ENCODE measurements at places on chromosomes 16 and 17.

DNA sequence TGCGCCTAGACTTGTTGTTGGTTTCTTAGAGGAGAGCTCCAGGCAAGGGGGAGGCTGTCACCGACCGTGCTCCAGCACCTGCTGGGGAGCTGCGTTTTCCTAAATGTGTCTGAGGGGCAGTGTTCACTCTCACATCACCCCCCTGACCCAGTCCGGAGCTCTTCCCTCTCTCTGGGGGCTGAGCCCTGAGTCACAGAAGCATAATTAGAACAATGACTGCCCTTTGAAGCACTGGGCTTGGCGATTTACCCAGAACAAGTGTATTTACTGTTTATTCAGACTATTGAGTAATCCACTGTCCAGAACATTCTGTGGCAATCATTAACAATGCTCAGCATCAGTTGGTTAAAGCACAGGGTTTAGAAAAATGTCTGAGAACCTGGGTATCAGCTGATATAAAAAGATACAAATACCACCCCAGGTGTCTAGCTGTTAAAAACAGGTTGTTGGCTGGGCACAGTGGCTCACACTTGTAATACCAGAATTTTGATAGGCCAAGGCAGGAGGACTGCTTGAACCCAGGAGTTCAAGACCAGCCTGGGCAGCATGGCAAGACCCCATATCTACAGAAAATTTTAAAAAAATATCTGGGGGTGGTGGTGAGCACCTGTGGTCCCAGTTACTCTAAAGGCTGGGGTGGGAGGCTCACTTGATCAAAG is 8.1 kb downstream of the CES4A start:
- no peak for DNase-seq

DNA sequence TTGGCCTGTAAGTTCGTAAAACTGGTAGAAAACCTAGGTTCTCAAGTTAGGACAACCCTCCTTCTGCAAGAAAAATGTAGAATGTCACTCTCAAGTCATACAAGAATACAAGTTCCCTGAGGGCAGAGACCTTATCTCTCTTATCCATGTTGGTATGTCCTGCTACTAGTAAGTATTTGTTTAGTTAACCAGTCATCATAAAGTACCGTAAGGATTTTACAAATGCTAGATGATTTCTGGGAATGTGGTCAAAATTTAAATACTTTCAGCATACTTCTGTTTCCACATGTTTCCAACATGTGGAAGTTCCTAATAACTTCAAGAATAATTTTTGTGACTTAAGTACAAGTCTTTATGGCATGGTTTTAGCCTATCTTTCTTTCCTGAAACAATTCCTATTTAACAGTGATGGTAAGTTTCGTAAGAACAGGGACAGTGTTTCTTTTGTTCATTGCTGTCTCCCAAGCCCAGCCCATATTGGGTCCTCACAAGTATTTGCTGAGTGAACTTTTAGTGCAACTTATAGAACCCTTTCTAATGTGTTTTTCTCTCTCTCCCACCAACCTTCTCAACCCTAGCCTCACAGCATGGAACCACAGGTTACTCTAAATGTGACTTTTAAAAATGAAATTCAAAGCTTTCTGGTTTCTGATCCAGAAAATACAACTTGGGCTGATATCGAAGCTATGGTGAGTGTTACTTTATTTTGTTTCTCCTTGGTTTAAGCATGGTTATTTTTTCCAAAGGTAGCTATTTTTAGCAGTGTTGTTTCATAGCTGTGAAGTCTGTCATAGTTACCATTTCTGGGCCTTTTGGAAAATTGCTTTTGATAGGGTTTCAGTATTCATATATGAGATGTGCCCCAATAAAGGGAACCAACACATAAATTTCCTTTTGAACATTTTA is 4.5 kb downstream of the NBR1 start:
- DNase-seq = no peak

GRCh38 chr17:79282294-79282693 is 207.7 kb downstream of the ENGASE start:
- no peak for DNase-seq

DNA sequence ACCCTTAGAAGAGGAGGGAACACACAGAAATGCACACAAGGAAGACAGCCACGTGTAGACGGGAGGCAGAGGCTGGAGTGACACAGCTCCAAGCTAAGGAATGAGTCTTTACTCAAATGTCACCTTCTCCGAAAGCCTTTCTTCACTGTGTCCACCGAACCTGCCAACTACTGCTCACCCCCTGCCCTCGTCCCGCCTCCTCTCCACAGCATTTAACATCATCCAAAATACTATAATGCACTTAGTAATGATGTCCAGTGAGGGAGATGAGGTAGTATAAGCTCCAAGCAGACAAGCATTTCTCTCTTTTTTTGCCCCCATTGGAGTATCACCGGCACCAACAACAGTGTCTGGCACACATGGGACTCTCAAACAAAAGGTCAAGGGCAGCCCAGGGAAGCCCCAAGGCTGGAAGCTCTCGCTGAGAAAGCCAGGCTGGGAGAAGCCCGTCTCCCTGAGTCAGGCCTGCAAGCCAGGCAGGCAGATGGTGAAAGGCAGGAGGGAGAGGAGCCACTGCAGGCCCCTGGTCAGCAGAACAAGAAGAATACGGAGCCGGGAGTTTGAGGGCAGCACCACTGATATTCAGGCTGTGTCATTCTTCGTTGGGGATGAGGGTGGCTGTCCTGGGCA is 25.9 kb downstream of the ZFHX3 start:
- DNase-seq = no peak

GRCh38 chr17:10803830-10804475 is at the start of gene TMEM238L:
Gene TMEM238L (minus strand): TSS chr17:10804099. CDS start chr17:10803963, 136 bp downstream.
- no peak for DNase-seq

DNA sequence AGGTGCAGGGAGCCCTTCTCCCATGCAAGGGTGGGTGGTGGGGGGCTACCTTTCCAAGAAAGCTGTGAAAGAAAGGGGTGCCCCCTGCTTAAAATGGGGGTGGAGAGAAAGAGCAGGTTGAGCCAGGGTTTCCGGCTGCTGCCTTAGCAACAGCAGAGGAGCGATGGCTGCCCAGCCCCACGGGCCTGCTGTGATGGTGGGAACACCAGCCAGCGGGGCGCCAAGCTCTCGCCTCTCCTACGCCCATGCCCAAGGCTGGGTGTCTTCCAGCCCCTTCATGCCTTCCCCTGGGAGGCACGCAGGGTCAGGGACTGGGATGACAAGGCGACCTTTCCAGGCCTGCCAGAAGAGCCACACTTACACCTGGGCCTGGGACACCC is 3.0 kb downstream of the FMNL1 start:
- no peak for DNase-seq

DNA sequence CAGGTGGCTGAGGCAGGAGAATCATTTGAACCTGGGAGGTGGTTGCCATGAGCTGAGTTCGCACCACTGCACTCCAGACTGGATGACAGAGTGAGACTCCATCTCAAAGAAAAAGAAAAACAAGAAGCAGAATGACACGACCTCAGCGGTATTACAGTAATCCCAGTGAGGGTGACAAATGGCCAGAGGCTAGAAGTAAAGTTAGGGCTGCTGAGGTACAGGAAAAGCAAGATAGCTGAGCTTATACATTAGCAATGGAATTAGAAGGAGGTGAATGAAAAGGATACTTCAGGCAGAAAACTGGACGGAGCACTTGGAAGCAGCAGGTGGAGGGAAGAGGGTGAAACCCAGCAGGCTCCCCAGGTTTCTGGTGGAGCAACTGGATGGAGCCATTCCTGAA is 26.1 kb upstream of the AMZ2 start:
- DNase-seq = no peak

DNA sequence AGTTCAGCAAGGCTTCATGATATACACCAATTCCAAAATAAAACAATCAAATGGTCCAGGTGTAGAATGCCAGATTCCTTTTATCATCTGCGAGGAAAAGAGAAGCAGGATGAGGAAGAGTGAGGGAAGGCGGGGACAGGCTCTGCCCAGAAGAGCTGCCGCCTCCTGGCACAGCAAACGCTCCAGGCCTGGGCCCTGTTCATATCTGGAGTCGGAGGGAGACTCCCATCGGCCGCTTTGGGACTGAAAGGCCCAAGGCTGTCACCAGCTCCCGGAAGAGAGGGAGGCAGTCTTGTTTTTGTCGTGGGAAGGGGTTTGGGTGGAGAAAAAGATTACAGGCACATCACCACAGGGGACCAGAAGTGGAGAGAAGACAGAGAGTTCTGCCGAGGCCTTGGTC is 29.0 kb upstream of the SLC25A19 start:
- no peak for DNase-seq

DNA sequence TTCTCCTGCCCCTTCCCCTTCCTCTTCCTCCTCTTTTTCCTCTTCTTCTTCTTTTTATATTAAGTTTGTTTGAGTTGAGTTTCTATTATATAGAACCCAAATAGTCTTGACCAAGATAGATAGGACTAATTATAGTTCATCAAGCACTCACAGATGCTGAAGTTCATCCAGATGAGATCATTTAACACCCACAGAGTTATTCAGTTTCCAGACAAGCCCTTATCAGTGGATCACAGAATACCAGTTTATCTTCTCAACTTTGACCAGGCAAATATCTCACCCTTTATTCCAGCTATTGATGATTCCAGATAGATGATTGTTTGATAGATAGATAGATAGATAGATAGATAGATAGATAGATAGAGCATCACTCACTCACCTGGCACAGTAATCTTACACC is 87.5 kb downstream of the AXIN2 start:
- DNase-seq = no peak

DNA sequence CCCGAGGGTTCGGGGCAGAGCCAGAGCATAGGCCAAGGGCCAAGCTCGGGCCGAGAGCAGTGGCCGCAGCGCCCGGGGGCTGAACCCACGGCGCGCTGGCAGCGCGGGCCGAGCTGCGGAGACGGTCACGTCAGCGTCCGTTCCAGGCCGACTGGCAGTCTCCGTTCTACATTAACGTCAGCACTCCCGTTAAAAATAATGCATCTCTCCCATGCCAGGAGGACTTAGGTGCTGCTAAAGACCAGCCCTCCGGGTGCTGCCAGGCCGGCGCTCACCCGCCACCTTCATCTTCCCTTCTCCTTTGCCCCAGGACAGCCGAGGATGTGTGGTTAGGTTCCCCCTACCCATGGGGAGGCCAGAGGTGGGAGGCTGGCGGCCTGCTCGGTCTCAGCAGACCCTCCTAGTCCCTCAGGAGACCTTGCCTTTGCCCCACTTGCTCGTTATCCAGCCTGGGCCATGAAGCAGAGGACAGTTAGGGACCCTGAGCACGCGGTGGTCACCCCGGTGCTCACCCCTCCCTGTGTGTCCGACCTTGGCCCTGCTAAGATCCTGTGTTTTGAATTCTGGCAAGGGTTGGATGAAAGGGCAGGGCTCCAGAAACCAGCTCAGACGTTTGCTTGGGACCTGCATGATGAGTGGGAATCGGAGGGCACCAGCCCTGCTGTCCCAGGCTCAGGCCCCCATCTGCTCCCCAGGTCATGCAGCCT is 572 bp downstream of the MPG start:
- no peak for DNase-seq

DNA sequence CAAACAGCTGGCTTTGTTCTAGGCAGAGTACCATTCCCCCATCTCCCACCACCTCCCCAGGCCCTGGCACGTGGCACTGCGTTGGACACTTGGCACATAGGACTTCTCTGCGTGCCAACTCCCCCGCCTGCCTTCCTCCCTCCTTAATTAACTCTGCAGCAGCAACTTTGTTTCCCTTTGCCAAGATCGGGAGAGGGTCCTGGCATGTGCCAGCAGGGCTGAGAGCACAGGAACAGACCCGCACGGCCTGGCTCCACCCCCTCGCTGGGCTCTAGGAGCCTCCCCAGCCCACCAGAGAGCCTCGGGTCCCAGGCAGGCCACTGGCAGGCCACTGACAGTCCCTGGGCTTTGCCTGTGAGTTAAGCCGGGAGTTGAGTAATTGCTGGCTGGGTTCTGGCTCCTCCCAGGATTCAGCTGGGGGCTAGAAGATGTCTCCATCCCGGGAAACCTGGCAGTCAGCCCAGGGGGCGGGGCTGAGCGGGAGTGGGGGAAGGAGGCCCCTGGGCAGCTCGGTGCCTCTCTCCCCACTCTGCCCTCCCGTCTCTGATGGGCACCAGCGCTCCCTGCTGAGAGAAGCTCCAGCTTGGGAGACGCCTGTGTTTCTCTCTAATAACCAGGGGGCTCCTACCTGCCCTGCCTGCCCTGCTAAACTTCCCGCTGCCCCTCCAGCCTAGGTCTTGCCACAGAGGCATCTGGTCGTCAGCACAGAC is 224.0 kb upstream of the TNRC6C start:
- no peak for DNase-seq

DNA sequence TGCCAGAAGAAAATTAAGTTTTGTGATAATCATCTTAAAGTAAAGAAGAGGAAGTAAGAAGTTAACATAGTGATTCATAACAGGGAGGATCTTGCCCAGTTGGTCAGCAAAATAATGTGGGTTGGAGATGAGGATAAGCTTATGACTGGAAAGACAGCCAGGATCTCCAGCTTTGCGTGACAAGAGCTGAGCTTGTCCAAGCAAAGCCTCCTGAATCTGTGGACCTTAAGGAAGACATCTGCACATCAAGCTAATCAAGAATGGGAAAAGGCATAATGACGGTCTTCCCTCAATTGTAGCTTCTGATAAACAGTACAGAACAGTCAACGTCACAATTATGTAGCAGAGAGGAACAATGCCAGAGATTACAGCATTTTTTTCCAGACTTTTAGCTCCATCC is 744.7 kb upstream of the GOT2 start:
- no peak for DNase-seq

- no peak for DNase-seq
These were observed 27.8 kb upstream of the SLFN13 start for GRCh38 chr17:35476283-35476820.

DNA sequence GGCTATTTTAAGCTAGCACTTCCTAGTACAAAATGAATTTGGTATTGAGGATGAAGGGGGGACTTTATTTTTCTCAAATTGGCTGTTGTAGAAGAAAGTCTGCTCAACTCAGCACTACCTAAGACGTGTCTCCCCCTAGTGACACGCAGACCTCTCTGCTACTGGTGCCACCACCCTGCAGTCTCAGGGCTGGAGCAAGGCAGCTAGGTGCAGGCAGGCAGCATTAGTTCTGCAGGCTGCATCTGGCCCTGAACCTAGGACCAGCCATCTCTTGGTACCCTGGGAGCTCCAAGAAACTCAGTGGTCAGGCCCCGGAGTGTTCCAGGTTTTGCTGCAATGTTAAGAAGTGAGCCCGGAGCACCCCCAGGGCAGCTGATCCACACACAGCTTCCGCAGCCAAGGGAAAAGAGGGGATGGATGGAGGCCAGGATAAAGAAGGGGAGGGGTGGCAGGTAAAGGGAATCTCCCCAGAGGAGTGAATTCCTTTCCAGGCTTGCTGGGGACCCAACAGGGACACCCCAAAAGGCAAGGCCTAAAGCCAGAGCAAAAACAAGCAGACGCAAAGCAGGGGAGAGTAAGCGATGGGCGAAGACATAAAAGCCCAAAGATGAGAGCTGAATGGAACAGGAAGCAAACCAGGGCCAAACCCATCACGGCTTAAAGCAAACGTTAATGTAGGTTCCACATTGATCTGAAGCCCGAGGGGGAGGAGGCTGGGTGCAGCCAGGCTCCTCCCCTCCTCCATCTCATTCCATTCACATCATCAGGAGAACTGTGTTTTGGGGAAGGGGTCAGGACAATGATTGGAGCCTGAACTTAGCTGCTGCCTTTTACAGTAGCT is 200.5 kb downstream of the ZFHX3 start:
- no peak for DNase-seq

- DNase-seq = no peak
These were observed 230.8 kb downstream of the TANC2 start for GRCh38 chr17:63196772-63197335.

Measured in activated CD4-positive, CD25-positive, alpha-beta regulatory T cell (primary cell).